ENCODE measurements at places on chromosomes 3 and 15. TPM values are rescaled to one million over a fixed set of nuclear protein-coding genes. Genes with fewer than 3 reads are reported as not detected.
A peak's percentile ranks its signal among the peaks of the same experiment; 100 is the strongest.

- no peak for DNase-seq
Observed at GRCh38 chr15:100207053-100207452, 134.7 kb downstream of the ADAMTS17 start.

GRCh38 chr3:140794507-140794906 lies 116.6 kb downstream of the TRIM42 start:
- no peak for DNase-seq

DNA sequence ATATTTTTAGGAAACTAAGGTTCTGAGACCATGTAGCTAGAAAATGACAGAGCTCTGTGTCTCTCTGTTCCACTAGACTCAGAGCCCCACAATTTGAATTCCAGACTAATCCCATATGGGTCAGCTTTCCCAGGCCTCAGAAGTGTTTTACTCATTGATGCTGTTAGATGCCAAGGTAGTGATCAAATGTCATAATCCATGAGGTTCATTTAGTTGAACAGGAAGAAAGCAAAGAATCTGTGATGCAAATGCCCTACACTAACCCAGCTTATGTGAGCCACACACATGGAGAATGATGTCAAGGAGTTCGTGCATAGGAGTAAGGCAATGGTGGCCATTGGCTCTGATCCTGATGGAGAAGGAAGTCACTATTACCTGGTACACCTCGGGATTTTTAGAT lies 363.4 kb upstream of the RARB start:
- DNase-seq = no peak

- no peak for DNase-seq
Observed at GRCh38 chr3:123803521-123803920, 80.6 kb downstream of the MYLK start.

DNA sequence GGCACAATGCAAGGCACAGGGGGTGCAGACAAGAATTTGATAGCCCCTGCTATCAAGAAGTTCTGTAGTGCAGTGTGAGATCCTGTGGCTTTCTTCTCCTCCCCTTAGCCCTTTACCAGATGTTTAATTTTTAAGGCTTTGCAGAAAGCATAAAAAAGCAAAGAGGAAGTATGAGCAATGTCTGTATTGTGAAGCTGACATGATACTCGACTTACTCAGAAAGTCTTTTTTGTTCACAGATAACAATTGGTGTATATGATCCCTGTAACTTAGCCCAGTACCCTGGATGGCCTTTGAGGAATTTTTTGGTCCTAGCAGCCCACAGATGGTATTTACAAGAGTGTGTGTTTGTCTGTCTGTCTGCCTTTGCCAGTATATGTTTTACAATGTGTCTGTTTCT lies 58.9 kb downstream of the ATG7 start:
- no peak for DNase-seq

GRCh38 chr3:56904552-56905215 lies 102.9 kb upstream of the ARHGEF3 start:
- no peak for DNase-seq

DNA sequence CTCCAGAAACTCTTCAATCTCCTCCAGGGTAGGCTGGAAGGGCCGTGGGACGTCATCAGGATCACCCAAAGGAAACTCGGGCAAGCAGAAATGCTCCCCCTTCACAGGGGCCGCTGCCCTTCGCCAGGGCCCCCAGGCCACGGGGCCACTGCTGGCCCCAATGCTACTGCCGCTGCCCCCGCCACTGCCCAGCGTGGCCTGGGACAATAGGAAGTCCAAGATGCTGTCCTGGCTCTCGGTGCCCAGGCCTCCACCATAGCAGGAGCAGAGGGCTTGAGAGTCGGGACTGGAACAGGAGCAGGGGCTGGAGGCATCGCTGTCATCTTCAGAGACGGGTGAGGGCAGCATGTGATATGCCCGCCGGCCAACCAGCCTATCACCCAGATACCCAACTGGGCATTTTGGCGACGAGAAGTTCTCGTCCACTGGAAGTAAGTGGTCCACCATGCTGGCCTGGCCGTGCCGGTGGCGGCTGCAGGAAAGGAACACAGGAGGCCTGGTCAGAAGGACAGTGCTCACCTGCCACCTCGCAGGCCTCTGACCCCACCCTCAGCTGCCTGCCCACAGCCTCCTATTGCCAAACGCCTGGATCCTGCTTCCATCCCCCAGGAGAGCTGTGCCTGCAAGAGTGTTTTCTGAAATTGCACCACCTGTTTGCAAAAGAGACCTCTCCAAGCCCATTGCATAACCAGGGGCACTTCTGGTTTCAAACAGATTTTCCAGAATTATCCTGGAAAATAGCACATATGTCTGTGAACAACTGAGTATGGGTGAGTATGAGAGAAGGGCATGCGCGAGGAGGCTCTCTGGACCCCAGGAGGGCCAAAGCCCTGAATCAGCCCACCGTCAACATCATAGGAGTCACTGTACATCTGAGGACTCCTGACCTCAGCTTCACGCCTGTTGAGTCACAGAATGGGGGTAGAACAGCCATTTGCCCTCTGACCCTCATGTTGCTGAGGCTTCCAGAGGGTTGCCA lies 4.4 kb downstream of the KLF15 start:
- no peak for DNase-seq

DNA sequence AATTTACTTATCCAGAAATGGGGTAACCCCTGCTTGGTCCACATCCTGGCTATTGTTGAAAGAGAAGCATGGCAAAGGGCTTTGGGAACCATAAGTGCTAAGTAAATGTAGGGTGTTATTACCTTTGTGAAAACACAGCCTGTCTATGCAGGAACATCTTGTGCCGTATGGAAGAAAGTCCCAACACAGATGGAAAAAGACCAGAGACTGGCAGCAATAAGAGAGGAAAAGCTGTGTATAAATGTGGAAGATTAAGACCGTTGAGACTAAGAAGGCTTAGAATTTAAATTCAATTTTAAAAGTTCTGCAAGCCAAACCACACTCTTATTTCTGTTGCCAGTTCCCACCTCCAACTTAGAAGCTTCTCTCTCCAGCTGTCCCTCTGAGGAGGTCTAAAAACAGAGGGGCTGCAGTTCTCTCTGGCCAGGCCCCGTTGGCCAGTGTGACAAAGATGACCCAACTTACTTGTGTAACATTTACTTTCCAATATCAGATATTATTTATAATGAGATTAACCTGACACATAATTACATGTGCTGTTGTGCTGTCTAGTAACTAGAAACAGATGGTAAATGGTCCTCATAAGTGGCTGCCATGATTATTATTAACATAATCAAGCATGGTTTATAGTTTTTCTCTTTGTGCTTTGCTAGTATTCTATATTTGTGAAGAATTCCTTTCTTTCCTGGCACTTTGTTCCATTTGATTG lies 7.0 kb downstream of the MINDY4B start:
- no peak for DNase-seq

The CCR4 gene
- polyA plus RNA-seq = 0.73 TPM

The HCN4 gene
- polyA plus RNA-seq = 0.10 TPM

GRCh38 chr3:67661089-67661488 lies 6.7 kb upstream of the SUCLG2 start:
- DNase-seq = peak; percentile 40

- no peak for DNase-seq
Observed at GRCh38 chr3:52352566-52352965, 36.4 kb downstream of the DNAH1 start.

DNA sequence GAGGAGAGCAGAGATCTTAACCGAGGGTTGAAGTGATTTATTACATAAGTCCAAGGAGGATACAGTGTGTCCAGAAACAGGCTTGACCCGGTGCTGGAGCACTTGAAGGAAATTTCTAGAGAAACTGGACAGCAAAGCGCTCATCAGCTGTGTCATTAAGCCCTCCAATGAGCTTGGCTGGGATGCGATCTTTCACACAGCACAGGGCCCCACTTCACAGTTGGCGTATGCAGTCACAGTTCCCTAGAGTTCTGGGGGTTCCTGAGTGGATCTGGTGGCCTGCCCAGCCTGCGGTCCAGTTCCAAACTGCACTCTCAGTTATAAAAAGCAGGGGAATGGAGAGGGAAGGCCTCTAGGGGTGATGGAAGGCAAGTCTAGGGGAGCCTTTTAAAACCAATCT lies 13.6 kb downstream of the ST8SIA2 start:
- no peak for DNase-seq

GRCh38 chr3:126358038-126358815 lies 1.0 kb upstream of the KLF15 start:
- no peak for DNase-seq

- DNase-seq = no peak
Observed at GRCh38 chr3:69803681-69804270, 64.5 kb downstream of the MITF start.

- no peak for DNase-seq
Observed at GRCh38 chr3:14289590-14290461, 111.2 kb downstream of the LSM3 start.

- no peak for DNase-seq
Observed at GRCh38 chr15:52115598-52116427, 3.2 kb upstream of the BCL2L10 start.

GRCh38 chr15:29337156-29337959 lies 67.7 kb upstream of the NSMCE3 start:
- no peak for DNase-seq

GRCh38 chr3:125374996-125375941 lies at the start of gene ZNF148:
Gene ZNF148, minus strand, starts transcription at chr3:125375325. Its CDS starts 61,685 bp downstream, at chr3:125313640.
- DNase-seq = peak; percentile 93

All from left lung (tissue), 14 donors.